ENCODE measurements at places on chromosomes 4 and X.
A peak's percentile ranks its signal among the peaks of the same experiment; 100 is the strongest.

- no peak for DNase-seq
Observed at GRCh38 chr4:92265021-92265420, 38.7 kb upstream of the GRID2 start.

DNA sequence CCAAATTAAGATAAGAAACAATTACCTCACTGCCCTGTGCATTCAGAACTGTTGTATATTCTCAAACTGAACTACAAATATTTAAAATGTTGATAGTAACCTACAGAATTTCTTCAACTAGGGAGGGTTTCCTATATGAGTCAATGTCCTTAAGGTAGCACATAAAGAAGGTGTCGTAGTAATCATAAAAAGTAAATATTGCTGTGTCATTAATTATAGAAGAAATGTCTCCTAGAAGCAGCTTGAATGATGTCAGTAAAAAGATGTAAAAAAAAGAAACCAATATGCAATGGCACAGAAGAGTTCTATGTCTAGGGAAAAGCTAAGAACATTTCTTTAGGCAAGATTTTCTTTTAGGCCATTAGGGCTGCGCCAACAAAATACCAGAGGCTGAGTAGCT, 559.6 kb upstream of the EPHA5 start:
- DNase-seq: no peak

DNA sequence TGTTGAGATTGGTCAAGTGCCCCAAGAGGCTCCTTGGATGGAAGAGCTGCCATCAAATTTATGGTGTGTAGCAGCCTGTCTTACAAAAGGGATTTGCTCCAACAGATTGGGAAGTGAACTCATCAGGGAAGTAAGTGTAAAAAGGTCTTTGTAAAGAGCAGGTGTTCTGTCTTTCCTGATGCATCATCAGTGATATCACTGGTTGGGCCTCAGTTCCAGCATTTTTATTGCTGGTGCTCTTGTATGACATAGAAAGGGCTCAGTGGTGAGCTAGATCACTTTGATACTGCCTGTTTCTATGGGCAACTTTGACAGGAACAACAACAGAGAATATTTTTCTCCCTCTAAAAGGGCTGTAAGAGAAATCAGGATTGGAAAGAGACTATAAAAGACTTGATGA, 8.7 kb upstream of the GABRE start:
- DNase-seq: no peak

GRCh38 chrX:23664496-23664895, 2.8 kb upstream of the PRDX4 start:
- no peak for DNase-seq

GRCh38 chr4:162865102-162865501, 301.6 kb downstream of the NAF1 start:
- no peak for DNase-seq

DNA sequence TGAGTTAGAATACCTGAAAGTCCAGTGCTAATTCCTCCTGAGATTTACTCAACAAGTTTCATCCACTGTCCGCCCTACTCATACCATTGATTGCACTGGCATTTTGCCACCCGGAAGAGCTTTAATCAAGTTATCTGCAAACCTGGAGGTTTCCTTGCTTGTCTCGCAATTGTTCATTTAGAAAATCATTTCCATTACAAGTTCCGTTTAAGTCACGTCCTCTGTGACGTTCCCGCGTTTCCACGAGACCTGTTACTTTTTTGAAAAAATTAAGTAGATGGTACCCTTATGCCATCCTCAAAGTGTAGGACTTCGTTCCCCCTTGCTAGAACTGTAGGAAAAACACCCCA, 761 bp upstream of the FRYL start:
- peak; percentile 12 for DNase-seq

DNA sequence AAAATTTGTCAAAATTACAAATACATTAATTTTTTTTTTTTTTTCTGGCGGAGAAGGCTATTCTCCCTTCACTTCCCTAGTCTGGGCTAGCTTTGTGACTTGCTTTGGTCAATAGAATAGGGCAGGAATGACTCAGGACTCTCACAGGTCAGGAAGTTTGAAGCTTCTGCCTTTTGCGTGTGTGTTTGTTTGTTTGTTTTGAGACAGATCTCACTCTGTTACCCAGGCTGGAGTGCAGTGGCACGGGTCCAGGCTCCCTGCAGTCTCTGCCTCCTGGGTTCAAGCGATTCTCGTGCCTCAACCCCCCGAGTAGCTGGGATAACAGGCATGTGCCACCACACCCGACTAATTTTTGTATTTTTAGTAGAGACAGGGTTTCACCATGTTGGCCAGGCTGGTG, 55.9 kb upstream of the USP9X start:
- DNase-seq: no peak

DNA sequence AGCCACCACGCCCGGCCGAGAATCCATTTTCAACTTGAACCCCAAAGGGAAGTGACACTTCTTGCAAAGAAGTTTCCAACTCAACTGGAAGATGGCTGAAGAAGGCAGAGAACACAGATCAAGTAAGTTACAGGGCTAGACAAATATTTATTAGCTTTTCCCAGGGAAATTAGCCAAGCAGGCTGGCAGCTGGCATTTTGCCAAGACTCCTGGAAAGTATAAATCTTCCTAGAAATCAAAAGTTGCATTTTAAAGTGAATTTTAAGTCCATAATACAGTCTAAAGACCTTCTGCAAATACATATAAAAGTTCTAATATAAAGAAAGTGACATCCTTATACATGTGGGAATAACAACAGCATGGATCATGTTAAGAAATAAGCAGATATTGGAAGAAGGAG, 3.4 kb upstream of the MRPL1 start:
- DNase-seq: no peak

DNA sequence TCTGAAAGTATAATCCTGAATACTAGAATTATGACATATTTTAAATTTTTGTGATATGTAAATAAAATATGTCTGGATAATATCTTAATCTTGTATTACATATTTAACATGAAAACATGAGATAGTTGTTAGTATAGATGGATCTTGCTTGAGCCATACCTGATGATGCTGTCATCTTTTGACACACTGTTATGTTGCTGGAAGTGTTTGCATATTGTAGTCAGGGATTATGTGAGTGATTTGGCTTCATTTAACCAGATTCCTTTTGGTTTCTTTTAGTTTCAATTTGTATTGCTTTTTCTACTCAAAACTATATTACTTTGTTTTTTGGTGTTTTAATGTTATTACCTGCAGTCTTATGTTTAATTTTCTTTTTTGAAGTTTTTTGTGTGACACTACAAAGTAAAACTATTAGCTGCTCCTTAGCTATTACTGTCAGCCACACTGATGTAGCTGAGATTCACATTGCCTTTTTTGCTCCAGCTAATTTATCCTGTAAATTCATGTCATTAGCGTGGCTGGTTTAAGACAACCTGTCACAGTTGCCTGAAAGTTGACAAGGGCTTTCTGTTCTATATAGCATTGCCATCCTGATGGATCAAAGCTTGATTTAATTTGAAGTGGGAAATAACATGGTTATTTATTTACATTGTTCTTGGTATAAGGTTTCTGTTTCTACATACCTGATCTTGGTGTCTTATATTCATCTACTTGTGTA, 33.7 kb downstream of the METAP1 start:
- no peak for DNase-seq

GRCh38 chrX:11540532-11541377, 125.0 kb downstream of the ARHGAP6 start:
- DNase-seq: no peak

DNA sequence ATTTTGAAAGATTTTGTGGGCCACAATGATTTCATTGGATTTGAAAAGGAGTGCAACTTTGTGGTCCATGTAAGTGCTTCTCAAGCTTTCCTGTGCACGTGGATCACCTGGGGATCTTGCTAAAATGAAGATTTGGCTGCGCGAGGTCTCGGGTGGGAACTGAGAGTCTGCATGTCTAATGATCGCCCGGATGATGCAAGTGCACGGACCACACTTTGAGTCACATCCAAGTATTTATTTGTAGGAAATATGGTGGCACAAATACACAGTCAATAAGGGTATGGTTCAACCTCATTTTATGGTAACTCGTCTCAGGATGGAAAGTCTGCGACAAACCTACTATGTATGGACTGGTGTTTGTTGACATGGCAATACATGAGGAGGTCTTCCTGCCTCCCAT, 899 bp downstream of the BMX start:
- DNase-seq: no peak

- no peak for DNase-seq
Observed at GRCh38 chrX:123330229-123330942, 146.3 kb downstream of the GRIA3 start.

GRCh38 chr4:101075536-101075935, 271.8 kb downstream of the PPP3CA start:
- no peak for DNase-seq

GRCh38 chr4:125350470-125351135, 35.8 kb downstream of the FAT4 start:
- DNase-seq: no peak

DNA sequence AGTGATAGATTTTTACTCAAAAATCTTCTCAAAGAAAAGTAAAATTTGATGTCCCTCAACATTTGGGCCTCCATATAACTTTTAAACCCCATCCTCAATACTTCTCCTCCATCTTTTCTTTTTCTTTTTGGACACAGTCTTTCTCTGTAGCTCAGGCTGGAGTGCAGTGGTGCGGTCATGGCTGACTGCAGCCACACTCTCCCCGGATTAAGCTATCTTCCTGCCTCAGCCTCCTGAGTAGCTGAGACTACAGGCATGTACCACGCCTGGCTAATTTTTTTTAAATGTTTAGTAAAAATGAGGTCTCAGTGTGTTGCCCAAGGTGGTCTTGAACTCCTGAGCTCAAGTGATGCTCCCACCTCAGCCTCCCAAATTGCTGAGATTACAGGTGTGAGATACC, 33.1 kb downstream of the KDM6A start:
- DNase-seq: no peak

GRCh38 chrX:1012678-1013300, 199.7 kb downstream of the CRLF2 start:
- no peak for DNase-seq

DNA sequence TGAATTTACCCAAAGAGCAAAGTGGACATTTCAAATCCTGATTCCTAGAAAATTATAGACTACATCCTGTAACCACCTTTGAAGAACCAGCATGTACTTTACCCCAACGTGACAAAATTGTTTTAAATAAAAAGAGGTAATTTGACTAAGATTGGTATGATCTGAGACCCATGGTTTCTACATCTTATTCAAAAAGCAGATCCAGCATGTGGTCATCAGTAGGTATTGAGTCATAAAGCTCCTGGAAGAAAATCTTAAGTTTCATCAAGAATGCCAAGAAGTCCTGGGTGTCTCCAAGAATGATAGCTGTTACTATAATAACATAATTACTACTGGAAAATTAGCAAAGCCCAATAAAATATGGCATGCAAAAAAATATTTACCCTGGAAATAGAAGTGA, 61.8 kb downstream of the NFKB1 start:
- no peak for DNase-seq

GRCh38 chrX:39381422-39381821, 580.2 kb downstream of the MID1IP1 start:
- no peak for DNase-seq

- DNase-seq: peak; percentile 23
Observed at GRCh38 chrX:56564164-56564885, 898 bp downstream of the UBQLN2 start.

- DNase-seq: no peak
Observed at GRCh38 chr4:94285666-94286065, 57.0 kb downstream of the HPGDS start.

DNA sequence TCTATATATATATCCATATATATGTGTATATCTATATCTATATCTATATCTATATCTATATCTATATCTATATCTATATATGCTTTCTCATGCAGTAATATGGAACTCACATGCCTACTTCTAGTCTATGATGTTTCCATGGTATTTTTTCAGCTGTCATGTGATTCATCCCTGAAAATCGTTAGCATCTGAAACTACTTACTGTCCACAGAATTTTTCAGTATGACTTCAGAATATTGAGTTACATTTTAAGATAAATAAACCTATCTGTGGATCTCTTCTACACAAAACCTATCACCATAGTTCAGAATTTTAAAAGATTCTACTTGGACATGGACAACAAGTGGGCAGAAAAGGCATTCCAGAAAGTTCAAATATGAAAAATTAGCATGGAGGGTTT, 855.1 kb upstream of the INTU start:
- DNase-seq: no peak

- DNase-seq: no peak
Observed at GRCh38 chrX:139890991-139891700, 41.7 kb downstream of the ATP11C start.

All from stimulated activated naive CD4-positive, alpha-beta T cell treated with Interleukin-2 at 50 U/mL for 16 hours (primary cell).